ENCODE measurements at places on chromosomes 1 and 21.

GRCh38 chr1:186212568-186213224 is 162.4 kb downstream of the TPR start:
- DNase-seq = no peak

GRCh38 chr1:168096296-168097165 is 40.2 kb downstream of the GPR161 start:
- no peak for DNase-seq

- DNase-seq = no peak
Observed at GRCh38 chr1:110152133-110152785, 2.0 kb downstream of the SLC6A17 start.

DNA sequence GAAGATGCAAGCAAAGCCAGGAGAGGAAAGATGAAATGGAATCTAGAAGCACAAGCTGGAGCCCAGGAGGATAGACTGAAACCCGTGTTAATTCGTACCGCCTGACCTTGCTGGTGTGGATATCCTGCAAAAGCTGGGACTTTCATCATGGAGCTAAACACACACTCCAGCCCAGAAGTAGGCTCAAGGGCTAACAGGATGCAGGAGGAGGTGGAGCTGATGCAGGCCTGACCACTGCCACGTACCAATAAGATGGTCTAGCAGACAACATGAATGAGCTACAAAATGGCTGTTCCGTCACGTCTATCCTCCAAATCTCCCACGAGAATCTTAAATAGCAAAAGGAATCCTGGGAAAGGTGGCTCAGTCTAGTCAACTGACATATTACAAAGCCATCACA is 270.3 kb downstream of the SDCCAG8 start:
- DNase-seq = no peak

- no peak for DNase-seq
Observed at GRCh38 chr1:228396770-228397662, 9.6 kb downstream of the TRIM11 start.

DNA sequence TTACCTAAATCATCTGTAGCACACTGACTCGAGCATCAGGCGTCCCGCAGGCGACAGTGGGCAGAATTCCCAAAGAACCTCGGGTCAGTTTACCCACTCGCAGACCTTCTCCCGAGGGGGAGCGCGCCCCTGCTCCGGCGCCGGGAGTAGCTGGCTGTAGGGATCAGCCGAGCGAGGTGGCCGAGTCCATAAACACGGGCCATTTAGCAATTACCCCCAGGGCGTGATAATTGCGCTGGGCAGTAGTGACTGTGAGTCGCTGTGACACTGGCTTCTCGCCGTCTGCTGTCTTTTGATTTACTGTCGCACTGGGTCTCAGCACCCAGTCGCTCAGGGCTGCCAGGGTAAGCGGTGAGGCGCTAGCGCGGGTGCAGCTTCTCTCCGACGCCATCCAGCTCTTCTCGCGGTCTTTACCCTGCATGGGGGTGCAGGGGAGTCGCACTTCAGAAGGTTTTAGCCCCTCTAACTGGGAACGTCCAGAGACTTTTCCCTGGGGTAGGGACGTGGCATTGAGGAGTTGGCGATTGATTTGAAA is 16.2 kb downstream of the HLX start:
- no peak for DNase-seq

DNA sequence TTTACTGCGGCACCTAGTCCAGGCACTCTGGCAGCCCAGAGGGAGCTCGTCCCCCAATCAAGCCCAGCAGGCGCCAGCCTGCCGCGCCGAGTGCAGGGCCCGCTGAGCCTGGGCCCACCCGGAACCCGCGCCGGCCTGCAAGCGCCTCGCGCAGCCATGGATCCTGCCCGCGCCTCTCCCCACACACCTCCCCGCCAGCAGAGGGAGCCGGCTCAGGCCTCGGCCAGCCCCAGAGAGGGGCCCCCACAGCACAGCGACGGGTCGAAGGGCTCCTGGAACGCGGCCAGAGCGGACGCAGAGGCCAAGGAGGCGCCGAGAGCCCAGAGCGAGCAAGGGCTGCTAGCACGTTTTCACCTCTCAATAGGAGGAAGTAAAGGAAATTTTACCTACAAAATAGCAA is 767.0 kb downstream of the MRPL39 start:
- DNase-seq = no peak

GRCh38 chr1:231241750-231242149 is 738 bp downstream of the GNPAT start:
- DNase-seq = no peak

DNA sequence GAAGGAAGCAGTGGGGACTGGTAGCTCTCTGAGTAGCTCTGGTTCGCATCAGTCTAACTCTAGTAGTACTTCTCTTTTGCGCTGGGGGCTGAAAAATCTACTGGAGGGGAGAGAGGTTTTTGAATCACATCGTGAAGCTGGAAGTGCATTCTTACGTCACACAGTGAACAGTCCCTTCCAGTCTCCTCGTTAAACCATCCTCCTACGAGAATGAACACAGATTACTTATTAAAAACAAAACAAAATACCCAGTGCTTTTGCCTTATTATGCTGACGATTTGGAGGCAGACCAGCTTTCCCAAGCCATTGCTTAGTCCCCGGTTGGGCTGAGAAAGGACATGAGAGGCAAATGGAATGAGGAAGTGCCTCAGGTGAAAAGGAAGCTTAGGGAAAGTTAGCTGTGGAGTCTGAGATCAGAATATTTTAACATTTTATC is 16.1 kb downstream of the HUNK start:
- DNase-seq = no peak
